ENCODE measurements at places on chromosomes 2 and 18. TPM values are rescaled to one million over a fixed set of nuclear protein-coding genes. Genes with fewer than 3 reads are reported as not detected.

DNA sequence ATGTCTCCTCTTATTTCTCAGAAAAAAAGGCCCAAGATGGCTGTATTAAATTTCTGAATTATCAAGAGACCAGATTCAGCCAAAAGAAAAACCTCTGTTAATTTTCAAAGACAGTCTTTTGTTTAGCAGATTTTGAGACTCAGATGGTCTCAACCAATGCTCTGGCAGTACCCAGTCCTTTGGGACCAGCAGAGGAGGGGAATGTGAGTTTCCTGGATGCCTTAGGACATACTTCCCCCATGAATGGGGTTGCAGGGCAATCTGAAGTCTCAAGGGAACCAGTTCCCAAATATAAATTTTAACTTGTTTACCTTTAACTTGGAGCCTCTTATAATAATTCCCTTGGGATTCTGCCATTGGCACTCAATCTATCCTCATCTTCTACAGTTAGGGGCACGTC is 107.8 kb upstream of the ZNF521 start:
- no peak for DNase-seq

DNA sequence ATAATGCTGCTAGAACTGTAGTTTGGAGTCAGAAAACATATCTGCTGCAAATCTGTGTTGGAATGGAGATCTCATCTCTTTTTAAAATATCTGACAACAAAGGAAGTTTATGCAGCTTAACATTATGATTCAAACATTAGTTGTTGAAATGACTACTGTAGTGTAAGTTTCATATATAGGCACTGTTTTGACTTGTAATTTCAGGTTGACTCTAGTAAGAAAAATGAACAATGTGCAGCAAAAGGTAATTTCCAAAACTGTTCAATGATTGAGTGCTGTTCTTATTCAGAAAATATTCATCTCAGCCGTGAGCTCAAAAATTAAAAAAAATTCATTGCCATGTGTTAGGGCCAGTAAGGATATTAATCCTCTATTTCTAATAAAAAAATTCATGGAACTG is 48.5 kb downstream of the CCDC138 start:
- no peak for DNase-seq

- DNase-seq: no peak
Observed at GRCh38 chr2:233448575-233448974, 94.3 kb downstream of the DGKD start.

- DNase-seq: no peak
Observed at GRCh38 chr2:174233771-174234275, 14.5 kb downstream of the OLA1 start.

DNA sequence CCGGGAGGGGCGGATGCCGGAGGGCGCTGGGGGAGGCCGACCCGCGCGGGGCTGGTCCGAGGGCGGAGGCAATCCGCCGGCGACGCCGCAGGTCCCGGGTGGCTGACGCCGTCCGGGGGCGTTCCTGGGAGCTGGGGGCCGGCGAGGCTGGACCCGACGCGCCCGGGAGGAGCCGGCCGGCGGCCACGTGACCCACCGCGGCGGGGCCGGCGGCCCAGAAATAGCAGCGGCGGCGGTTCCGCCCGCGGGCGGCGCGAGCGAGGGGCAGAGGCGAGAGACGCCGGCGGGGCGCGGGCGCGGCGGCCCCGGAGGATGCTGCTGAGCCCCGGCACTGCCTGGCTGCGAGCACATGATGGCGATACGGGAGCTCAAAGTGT is at the start of gene RAB31:
Gene RAB31 (plus strand): TSS at position 245 of the 377 bp plus-strand sequence. CDS start 105 bp downstream, at position 350.
- peak; percentile 8 for DNase-seq

DIPK1C gene
- not detected for total RNA-seq

SCN3A gene
- total RNA-seq: 0.58 TPM

MYO7B gene
- 0.45 TPM for total RNA-seq
